ENCODE measurements at places on chromosomes 5 and 9.

- no peak for DNase-seq
Measured at GRCh38 chr5:66074901-66075300, 69.2 kb upstream of the SREK1 start.

DNA sequence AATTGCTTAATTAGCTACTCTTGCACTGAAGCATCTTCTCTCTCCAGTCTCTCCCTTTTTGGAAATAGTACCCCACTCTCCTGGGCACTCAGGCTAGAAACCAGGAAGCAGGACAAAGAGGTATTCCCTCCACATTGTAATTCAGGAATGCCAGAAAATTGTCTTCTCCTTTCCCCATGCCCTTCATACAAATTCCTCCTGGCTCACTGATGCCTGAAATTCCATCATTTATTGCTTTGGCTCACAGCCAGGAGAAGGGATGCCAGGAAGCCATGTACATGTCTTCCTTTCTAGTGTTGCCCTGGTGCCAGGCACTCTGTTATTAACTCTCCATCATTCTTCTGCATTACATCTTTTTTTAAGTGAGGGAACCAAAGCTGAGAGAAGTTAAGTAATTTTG is 716.5 kb upstream of the C9orf72 start:
- no peak for DNase-seq

DNA sequence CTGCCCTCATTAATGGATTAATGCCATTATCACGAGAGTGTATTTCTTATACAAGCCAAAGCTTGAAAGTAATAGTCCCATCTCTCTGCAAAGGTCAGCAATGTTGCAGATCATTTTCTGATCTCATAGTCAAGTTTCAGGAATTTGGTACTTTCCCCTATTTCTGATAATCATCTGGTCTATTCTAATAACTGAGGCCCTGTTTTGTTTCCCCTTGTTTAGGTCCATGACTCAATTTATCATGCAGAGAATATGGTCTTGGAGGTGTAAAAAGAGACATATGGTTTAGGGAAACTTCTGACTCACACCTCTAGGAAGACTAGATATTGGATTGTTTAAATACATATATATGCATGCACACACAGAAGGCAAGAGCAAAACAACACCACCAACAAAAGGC is 339.3 kb upstream of the NUDT12 start:
- DNase-seq, result no peak

GRCh38 chr5:162096448-162096847 is 28.9 kb downstream of the GABRG2 start:
- DNase-seq, result no peak

DNA sequence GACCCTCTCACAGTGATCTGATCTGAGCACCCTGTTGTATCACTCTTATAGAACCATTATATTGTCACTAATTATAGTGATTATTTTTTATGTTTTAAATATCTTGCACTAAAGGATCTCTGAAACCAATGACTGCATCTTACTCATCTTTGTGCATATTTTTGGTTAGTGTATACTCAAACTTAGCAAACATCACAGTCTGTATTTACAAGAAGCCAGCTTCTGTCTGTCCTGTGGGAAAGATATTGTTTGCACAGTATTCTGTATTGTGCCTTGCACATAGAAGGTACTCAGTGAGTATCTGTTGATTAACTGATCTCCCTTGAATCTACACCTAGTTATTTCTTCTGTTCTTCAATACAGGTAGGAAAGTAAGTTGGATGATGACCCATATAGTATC is 131.5 kb downstream of the PAM start:
- DNase-seq, result no peak

DNA sequence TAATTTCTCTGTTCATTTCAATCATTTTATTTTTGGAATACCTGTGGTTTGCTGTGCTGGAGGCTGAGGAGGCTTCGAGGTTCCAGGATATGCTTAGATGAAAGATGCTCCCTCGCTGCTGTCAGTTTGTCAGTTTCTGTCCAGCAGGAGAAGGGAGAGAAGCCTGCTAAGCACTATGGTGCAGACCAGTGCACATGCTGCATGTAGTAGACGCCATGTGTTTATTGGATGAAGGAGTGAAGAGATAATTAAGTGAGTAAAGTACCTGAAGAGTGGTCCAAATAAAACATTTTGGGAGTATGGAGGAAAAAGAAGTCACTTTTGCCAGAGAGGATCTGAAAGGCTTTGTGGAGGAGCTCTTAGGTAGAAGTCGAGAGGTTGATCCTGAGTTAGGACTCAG is 2.1 kb downstream of the PDZD2 start:
- no peak for DNase-seq

DNA sequence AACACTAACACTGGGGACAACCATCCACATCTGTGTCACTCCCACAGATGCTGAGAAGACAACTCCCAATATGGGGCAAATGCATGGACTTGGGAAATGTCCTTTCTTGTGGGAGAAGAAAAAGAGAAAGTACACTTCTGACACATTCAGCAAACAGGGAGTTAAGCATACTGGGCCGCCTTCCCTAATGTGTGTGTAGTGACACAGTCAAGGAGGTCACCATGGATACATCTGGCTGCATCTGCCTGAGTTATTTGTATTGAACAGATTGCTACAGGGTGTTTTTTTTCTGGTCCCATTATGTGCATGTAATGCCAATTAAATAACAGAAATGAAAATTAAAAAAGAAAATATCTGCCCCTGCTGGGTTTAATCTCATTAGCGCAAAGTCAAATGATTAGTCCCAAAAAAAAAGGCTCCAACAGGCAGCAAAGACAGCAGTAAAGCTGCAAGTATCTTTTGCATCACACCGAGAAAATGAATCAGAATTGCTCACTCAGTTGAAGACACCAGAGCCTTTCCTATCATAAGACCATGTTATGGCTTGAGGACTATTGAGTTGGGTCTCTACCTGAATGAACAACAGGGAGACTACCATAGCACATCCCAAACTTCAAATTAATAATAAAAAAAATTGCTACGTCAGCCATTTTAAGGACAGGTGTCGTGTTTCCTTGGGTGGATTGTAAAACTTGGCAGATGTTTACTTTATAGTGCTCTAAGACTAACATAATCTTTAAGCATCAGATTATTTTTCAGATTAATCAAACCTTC is 395.9 kb downstream of the DTWD2 start:
- DNase-seq, result no peak

DNA sequence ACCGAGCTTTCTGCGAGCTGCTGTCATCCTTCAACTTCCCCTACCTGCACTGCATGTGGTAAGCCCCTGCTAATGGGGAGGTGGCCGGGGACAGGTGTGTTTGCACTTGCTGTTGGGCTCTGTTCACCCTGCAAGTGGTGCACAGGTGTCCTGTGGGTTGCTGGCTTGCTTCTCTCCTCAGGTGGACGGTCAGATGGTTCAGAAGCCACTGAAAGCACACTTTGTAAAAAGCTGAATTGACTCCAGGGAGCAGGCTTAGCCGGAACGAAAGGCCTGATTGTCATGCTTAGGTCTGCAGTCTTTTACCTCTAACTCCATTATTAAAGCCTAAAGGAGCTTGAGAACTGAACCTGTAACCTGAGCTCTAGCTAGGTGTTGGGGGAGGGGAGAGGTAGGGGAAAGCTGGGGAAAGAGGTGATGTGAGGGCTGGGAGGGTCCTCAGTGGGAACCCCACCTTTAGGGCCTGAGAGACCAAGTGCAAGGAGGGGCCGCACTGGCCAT is 37.6 kb downstream of the ACER2 start:
- DNase-seq, result no peak

DNA sequence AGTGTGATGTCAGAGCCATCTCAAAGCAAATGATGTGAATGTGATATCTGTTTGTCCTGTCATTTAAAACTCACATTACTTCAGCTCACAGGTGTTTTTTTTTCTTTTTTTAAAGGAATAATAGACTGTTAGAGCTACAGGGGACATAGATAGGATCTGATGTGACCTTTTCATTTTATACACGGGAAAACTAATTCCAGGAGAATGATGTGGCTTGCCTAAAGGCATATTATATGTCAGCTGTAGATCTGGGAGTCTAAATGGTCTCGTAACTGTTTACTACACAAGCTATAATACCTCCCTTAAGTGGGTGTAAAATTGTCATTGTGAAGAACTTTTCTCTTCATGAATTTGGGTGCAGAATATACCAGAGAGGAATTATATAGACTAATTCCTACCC is 2.0 kb downstream of the NMUR2 start:
- no peak for DNase-seq

- no peak for DNase-seq
Measured at GRCh38 chr5:171395042-171395441, 7.4 kb downstream of the NPM1 start.

DNA sequence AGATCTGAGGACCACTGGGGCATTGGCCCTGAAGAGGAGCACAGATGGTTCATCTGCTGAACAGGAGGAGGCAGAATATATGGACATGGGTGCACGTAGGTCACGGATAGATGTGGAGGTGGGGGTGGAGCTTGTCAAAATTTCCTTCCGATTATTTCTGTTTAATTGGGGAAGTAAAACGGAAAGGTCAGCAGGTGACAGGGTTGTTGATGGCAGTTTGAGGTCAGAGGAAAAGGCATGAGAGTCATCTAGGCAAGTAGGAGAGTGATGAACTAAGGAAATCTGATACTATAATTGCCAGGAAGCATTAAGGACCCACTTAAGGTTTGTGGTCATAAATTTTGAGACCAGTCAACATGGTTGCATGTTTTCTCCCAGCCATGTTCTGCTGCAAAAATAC is 8.4 kb upstream of the FAM81B start:
- no peak for DNase-seq

GRCh38 chr5:178196986-178197385 is 7.3 kb upstream of the HNRNPAB start:
- DNase-seq, result peak; percentile 62

DNA sequence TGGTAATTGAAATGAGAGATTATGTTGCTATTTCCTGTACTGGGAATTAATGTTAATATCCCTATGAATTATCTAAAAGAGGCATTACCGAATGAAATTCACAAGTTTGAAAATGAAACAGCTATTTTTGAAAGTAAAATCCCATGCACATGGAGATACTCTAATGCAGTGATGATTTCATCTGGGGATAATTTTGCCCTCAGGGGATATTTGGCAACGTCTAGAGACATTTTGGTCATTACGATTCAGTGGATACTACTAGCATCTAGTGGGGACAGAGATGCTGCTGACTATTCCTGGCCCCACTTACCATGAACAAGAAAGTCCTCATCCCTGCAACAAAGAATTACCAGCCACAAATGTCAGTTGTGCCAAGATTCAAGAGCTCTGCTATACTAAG is 500.9 kb downstream of the EFNA5 start:
- no peak for DNase-seq

GRCh38 chr5:65817931-65818330 is 95.9 kb downstream of the NLN start:
- DNase-seq, result no peak

DNA sequence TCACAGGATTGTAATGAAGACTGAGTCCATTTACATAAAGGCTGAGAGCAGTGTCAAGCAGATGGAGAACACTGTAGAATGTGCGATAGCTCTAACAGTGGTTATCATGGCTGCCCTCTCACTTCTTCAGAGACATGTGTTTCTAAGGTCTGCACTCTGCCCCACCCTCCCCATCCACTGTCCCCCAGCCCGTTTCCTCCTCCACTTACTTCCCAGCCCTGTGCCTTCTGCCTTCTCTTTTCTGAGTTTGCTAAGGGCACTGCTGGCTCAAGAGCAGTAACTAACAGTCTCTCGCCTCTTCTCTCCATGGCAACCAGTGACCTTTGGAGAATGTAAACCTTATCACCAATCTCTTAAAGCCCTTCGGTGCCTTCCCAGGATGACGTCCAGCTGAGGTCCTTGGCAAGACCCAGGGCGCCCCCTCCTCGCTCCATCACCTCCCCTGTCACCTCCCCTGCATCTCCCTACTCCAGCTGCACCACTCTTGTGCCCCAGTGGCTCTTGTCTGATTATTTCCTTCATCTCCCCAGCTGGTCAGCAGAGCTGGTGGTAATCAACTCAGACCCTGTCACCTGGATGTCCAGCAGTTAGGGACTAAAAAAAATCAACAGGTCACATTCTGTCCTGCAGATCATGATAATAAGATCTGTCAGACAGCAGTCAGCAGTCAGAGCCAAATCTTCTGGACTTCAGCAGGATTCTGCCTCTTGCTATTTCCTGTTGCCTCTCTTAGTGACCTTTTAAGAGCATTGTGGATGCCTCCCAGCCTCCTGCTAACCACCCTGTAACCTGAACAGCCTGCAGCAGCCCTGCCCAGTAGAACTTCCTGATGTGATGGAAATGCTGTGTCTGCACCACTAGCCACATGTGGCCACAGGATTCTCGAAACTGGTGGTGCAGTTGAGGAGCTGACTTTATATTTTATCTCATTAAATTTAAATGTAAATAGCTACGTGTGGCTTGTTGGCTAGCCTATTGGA is 9.0 kb downstream of the FXN start:
- no peak for DNase-seq

- no peak for DNase-seq
Measured at GRCh38 chr9:82223442-82223841, 234.9 kb downstream of the SPATA31D1 start.

All from K562 (cell line).